ENCODE measurements at places on chromosomes 6 and 20. TPM values are rescaled to one million over a fixed set of nuclear protein-coding genes. Genes with fewer than 3 reads are reported as not detected.

DNA sequence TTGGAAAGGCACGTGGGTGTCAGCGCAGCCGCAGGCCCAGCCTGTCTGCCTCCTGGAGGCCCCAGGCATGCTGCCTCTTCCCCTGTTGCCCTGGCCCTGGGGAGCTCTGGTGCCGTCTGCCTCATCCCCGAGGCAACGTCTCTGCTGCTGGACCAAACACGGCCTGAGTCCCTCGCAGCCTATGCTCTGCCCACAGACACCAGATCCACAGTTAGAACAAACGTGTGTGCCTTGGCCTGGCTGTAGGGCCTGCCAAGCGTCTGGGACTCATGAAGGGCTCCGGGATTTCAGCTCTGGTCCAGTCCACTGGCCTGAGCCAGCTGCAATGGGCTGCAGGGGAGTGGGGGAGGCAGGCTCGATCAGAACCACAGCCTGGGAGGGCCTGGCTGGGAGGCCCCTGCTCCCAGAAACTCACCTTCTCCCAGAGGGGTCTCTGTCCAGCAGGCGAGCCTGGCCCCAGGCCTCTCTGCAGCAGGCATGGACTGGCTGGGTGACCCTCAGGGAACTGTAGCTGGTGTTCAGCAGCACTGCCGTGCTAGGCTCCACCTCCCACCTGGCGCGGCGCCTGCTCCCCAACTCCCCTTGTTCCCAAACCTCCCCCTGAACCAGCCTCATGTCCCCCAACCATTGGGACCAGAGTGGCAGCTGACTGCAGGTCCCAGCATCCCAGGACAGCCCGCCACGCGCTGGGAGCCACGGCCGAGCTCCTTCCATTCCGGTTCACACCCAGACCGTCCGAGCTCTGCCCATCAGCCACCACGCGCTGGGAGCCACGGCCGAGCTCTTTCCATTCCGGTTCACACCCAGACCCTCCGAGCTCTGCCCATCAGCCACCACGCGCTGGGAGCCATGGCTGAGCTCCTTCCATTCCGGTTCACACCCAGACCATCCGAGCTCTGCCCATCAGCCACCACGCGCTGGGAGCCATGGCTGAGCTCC is 197.0 kb downstream of the DLL1 start:
- DNase-seq, result no peak

- DNase-seq, result no peak
Measured at GRCh38 chr6:138086573-138087196, 20.5 kb downstream of the PERP start.

DNA sequence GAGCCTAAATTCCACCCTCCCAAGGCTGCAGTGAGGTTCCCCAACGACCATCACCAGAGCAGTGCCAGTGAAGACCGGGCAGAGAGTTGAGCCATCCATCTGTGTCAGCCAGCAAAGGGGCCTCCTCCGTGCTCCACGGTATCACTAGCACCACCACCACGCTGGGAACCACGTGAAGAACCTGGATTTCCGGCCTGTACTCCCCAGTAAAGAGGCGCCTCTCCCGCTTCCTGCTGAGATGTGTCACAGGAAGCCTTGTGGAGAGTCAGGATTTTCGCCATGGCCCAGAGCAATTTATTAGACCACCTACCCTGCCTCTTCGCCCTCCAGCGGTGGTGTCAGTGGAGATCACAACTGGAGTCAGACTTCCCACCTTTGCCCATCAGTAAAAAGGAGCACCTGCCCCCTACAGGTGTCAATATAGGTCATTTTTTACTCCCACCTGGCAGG is 28.8 kb downstream of the CPXM1 start:
- DNase-seq, result no peak

DNA sequence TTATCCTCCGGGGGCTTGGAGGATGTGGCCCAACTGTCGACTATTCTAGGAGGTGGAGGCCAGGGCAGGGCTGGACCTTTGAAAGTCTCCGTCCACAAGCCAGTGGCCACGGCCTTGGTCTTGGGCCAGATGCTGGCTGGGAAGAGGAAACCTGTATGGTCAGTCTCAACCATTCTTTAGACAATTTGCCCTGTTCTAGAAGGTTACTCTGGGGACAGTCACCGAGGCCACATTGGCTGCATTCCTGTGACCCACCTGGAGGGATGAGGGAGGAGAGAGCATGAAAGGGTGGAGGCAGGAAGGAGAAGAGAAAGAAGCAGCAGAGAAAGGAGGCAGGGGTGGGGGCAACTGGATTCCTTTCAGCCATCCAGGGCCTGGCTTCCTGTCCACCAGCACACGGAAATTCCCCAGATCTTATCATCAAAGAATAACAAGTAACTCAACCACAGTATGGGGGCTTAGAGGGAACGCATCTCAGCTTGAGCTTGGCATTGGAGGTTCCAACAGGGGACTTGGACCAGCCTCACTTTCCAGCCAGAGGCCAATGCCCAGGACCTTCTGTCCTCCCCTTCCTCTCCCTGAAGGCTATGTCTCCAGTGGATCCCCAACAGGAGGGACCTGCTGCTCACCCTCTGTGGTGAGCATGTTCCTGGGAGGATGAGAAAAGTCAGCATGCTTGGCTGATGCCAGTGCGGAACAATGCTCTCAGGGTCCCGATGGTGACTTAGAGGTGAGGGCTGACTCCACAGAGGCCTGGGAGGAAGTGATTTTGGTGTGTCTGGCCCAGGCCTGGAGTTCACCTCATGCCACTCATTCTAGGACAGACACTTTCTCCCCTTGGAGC is 30.4 kb downstream of the TGM2 start:
- DNase-seq, result no peak

DNA sequence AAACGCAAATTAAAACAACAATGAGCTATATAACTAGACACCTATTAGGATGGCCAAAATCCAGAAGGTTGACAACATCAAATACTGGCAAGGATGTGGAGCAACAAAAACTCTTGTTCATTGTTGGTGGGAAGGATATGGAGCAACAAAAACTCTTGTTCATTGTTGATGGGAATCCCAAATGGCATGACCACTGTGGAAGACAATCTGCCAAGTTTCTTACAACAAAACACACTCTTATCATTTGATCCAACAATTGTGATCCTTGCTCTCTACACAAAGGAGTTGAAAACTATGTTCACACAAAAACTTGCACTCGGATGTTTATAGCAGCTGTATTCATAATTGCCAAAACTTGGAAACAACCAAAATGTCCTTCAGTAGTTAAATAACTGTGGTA is 61.8 kb upstream of the LAMA2 start:
- DNase-seq, result no peak

DNA sequence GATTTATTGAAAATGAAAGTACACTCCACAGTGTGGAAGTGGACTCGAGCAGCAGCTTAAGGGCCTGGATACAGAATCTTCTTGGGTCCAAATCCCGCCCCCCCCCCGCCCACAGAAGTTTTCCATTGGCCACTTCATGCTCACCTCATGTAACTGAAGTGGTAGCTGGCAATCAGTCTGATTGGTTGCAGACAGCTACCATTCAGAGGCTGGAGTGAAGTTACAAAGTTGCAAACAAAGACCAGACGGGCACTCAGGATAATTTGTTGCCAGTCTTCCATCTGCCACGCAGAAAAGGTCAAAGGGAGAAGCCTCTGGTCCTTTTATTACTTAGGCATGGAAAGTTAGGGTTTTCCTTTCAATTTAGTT is 25.8 kb upstream of the FABP7 start:
- no peak for DNase-seq

DNA sequence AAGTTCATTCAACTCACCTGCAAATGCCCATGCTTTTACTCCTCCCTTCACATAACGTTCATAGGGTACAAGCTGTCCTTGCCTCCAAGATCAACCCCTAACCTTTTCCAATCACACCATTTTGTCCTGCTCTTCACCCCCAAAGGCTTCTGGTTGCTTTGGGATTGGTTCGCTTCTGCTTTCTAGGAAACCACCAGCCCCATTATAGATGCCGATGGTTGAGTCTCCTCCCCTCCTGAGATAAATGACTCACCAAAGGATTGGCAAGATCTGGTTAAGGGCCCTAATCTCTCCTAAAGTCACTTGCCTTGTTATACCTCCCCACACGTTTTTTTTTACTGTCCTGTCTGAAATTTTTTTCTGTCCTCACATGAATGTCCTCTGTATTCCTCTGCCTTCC is 311.4 kb downstream of the HACE1 start:
- DNase-seq, result no peak

GRCh38 chr6:2915150-2915549 is 12.0 kb upstream of the SERPINB9 start:
- DNase-seq, result no peak

DNA sequence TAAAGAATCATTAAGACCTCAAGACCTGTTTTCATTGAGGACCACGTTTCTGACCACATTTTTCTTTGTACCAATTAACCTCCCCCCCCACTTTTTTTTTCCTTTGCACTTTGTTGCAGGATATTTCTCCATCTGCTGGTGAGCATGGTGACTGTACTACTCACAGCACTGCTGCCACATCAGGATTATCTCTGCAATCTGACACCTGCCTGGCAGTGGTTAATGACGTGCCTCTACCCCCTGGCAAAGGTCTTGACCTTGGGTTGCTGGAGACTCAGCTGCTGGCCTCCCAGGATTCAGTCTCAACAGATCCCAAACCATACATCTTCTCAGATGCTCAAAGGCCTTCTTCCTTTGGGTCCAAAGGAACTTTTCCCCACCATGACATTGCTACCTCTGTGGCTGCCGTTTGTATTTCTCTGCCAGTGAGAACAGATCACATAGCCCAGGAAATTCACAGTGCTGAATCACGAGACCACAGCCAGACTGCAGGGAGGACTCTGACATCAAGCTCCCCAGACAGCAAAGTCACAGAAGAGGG is 46.6 kb upstream of the EDN3 start:
- no peak for DNase-seq

DNA sequence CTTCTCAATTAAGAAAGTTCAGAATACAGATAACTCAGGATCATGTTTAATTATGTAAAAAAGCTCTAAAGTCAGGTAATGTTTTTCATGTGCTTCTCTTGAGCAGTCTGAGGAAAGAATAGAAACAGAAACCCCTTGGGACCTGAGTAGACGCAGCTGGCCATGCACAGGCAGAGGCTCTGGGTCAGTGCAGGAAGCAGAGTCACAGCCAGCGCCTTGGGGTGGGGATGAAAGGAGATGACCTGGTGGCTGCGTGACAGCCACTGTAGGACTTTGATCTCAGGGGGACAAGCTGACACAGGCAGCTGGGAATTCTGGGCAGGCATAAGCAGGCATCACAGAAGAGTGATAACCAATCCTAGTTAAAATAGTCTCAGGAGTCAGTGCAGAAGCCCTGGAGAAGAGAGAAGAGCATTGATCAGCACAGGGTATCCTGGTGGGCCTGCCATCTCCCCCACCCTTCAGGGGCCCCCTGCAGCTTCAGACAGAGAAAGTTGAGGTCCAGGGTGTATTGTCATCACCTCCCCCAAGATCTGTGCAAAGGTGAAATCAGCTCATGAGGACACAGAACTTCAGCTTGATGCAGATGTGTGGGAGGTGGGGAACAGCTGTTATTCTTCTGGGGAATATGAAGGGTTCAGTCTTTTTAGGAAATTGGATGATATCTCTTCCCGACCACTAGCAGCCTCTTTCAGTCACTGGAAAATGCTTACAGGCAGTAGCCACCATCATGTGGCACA is 6.4 kb downstream of the HLA-DQB1 start:
- DNase-seq, result no peak

GRCh38 chr6:42933205-42933604 is 3.9 kb downstream of the CNPY3 start:
- DNase-seq, result no peak

DNA sequence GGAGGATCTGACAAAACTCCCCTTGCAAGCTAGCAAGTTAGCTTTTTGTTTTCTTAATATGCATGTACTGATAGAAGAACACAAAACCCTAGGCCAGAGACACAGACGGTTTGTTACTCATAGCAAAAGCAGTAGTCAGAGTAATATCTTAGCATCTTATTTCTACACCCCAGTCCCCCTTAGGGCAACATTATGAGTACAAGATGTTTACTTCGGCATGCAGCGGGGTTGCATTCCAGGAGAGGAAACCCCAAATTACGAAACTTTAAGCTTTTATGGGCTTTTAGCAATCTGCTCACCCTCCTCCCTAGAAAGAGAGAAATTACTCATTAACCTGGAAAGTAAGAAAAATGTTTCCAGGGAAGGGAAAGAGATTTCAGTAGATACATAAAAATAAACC is 1286.9 kb downstream of the EPHA7 start:
- no peak for DNase-seq

GRCh38 chr6:163715846-163716245 is 301.3 kb downstream of the QKI start:
- DNase-seq, result no peak

- no peak for DNase-seq
Measured at GRCh38 chr6:35176301-35177024, 35.3 kb upstream of the TCP11 start.

GCNT2 gene
- polyA plus RNA-seq, result 15.4 TPM

SFTA2 gene
- polyA plus RNA-seq, result 17.6 TPM

ABHD16B gene
- not detected for polyA plus RNA-seq

NANP gene
- polyA plus RNA-seq, result 4.7 TPM

ANKRD60 gene
- not detected for polyA plus RNA-seq

PCMTD2 gene
- 163 TPM for polyA plus RNA-seq

All from right lung (tissue), 10 donors.